Nasal cavity respiratory epithelium epithelial cell of viscerocranial mucosa (primary cell): ENCODE measurements at places on chromosomes 7 and 10. TPM values are rescaled to one million over a fixed set of nuclear protein-coding genes. Genes with fewer than 3 reads are reported as not detected.

DLX5 gene
- total RNA-seq, result 0.34 and 1.00 TPM in 2 replicates

DOCK4 gene
- total RNA-seq, result 8.0 and 9.6 TPM in 2 replicates

IPMK gene
- total RNA-seq, result 9.2 and 10.8 TPM in 2 replicates

ACTL6B gene
- not detected in 2 replicates for total RNA-seq

CALY gene
- not detected in 2 replicates for total RNA-seq

TSPAN15 gene
- total RNA-seq, result 4.4 and 12.7 TPM in 2 replicates

MSS51 gene
- 0.68 and 1.4 TPM in 2 replicates for total RNA-seq

CDK5 gene
- total RNA-seq, result 8.9 and 17.7 TPM in 2 replicates

UCN3 gene
- not detected in 2 replicates for total RNA-seq

TMEM130 gene
- total RNA-seq, result not detected in 2 replicates

GIMAP6 gene
- total RNA-seq, result under 0.01 TPM in 1 of 2 replicates, not detected in the other

PIK3AP1 gene
- total RNA-seq, result 0.64 and 1.0 TPM in 2 replicates

AGBL3 gene
- total RNA-seq, result 1.00 and 1.0 TPM in 2 replicates

SPDYE2B gene
- total RNA-seq, result not detected in 2 replicates

LMOD2 gene
- total RNA-seq, result not detected in 2 replicates

HOGA1 gene
- total RNA-seq, result 0.21 and 0.34 TPM in 2 replicates

PAX4 gene
- not detected in 2 replicates for total RNA-seq

MEPCE gene
- total RNA-seq, result 24.7 and 27.3 TPM in 2 replicates

GRID1 gene
- 0.21 TPM in 1 of 2 replicates, not detected in the other for total RNA-seq

AMZ1 gene
- total RNA-seq, result under 0.01 TPM in 1 of 2 replicates, not detected in the other

PSD gene
- total RNA-seq, result 0.68 and 0.71 TPM in 2 replicates

CHRM2 gene
- not detected in 2 replicates for total RNA-seq

PLXNA4 gene
- total RNA-seq, result under 0.01 TPM in 2 replicates

CTAGE6 gene
- total RNA-seq, result 1.00 TPM in 1 of 2 replicates, not detected in the other

SNX10 gene
- 1.0 and 3.6 TPM in 2 replicates for total RNA-seq

ACHE gene
- under 0.01 and 0.28 TPM in 2 replicates for total RNA-seq

GNGT1 gene
- total RNA-seq, result not detected in 2 replicates

PRF1 gene
- total RNA-seq, result not detected in 2 replicates

CALML5 gene
- 2.3 and 2.7 TPM in 2 replicates for total RNA-seq

ZNF394 gene
- 19.8 and 25.3 TPM in 2 replicates for total RNA-seq

HOXA6 gene
- not detected in 2 replicates for total RNA-seq

UNCX gene
- total RNA-seq, result not detected in 2 replicates

GHRHR gene
- total RNA-seq, result not detected in 2 replicates

RBM17 gene
- total RNA-seq, result 59.8 and 76.1 TPM in 2 replicates

CALML3 gene
- total RNA-seq, result 9.2 and 11.5 TPM in 2 replicates

MAT1A gene
- 1.00 TPM in 1 of 2 replicates, not detected in the other for total RNA-seq

CASP7 gene
- 9.6 and 32.5 TPM in 2 replicates for total RNA-seq

ZNF425 gene
- 4.4 and 5.3 TPM in 2 replicates for total RNA-seq

ACTR3C gene
- total RNA-seq, result 5.5 and 12.2 TPM in 2 replicates

SP4 gene
- 11.5 and 14.4 TPM in 2 replicates for total RNA-seq

ABCB8 gene
- total RNA-seq, result 19.5 and 24.8 TPM in 2 replicates
